ENCODE measurements at places on chromosomes 4 and X.

- peak; percentile 79 for DNase-seq
Observed at GRCh38 chr4:76758290-76758882, 139.6 kb downstream of the SOWAHB start.

GRCh38 chrX:94058728-94059382, 384.8 kb downstream of the FAM133A start:
- DNase-seq = no peak

DNA sequence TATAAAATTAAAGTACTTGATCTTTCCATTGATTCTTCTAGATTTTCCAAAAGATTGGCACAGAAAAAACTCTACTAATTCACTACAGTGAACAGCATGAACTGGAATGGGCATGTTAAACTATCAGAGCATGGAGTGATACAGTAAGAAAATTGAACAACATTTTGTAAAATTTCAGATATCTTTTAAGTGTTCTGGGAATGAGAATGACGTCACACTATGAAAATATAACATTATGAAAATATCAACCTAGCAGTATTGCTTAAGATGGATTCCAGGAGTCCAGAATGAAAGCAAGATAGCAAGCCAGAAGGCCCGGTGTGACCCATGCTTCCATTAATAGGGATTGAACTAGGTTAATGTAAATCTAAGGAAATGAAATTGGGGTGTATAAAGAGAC, 319.9 kb downstream of the GABRG1 start:
- DNase-seq = no peak

DNA sequence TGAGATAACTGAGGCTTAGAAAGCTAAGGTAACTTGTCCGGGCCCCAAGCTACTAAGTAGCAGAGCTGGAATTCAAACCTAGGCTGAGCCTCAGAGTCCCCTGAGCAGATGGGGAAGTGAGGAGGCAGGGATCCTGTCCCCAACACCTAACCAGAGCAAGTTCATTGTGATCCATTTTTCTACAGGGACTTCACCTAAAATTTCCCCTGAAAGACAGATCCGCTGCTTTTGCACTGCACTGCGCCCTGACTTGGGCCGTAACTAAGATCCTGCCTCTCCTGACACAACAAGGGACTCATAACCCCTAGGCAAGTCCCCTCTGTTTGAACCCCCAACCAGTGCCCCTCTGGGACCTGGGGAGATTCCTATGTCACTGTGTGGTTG, 25.6 kb upstream of the MTM1 start:
- DNase-seq = no peak

- no peak for DNase-seq
Observed at GRCh38 chr4:138972956-138973801, 42.4 kb upstream of the NOCT start.

- no peak for DNase-seq
Observed at GRCh38 chrX:83185887-83186286, 322.2 kb upstream of the POU3F4 start.

DNA sequence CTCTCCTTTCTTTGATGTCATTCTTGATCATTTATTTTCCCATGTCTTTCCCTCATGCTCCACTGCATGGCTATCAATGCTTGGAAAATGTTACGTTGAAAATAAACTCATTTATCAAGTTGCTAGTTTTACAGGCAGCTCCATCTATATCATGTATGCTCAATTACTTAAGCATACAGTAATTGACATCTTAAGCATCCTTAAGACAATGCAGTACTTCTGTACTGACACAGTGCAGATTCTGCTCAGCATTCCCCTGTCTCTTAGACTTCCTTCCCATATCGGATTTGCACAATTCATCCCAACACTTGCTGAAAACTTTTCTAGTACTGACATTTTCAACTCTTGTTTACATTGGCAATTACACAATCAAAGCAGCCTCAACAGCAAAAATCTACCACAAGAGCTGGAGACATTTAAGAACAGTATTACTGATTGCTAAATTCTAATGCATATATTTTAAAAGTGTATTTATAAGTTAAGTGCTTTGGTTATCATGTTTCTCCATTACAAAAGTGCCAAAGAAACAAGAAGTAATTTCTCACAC, 165.6 kb downstream of the ATP10D start:
- no peak for DNase-seq

DNA sequence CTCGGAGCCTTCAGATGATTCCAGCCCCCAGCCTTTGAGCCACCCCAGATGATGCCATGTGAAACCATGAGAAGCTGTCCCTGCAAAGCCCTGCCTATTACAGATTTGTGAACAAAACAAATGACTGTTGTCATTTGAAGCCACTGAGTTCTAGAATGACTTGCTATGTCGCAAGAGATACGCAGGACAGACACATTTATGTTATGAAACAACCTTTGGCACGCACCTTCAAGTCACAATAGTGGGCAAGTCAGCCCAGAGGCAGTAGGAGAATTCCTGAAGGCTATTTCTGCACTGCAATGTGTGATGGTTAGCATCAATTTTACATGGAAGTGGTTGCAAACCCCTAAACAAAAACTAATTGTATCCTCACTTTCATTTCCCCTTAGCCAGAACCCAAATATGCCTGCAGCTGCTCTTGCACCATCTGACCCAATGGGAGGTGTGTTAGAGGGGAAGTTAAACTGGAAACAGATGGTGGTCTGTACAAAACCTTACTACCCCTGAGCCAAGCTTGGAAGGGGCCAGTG, 174.4 kb upstream of the ATP6AP2 start:
- no peak for DNase-seq

DNA sequence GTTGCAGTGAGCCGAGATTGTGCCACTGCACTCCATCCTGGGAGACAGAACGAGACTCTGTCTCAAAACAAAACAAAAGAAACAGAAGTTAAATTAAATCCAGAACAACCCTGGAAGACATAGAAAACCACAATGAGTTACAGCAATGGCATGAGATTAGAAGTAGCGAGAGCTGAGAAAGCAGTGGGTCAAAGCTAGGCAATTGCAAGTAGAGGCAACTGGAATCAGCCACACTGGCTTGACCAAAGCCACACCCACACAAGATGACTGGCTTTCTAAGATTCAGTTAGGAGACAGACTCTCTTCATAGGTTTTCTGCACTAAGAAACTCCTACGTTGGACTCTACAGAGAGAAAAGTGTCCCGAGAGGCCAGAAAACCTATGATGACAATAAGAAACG, 443.0 kb downstream of the GPM6A start:
- DNase-seq = peak; percentile 11

DNA sequence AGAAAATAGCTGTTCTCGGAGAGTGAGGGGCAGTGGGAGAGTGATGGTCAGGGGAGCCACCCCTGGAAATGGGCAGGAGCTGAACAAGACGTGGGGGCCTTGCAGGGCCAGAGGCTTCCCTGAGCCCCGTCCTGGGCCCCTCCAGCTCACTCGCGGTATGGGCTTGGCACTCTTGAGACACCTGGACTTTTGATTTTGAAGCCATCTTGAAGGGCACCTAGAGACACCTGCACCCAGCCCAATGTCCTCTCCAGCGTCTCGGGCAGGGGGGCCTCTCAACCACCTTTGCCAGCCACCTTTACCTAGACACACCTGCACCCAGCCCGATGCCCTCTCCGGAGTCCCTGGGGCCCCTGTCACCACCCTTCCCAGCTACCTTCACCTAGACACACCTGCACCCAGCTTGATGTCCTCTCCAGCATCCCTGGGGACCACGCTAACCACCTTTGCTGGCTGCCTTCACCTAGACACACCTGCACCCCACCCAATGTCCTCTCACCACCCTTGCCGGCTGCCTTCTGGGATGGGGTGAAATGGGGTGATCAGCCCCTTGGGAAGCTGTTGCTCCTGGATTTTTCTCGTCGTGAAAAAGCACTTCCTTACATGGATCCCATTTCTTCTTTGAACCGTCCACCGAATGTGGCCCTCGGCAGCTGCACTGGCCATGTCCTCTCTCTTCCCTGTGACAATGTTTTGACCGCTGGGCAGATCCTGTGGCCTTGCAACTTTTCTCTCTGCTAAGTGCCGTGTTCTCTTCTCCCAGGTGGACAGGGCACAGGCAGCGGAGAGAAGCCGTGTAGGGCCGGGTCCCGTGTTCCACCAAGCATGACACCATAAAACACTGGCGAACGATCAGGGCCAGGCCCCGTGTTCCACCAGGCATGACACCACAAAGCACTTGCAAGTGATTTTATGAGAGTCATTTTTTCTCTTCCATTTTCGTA, 47.5 kb downstream of the CPZ start:
- DNase-seq = no peak

GRCh38 chr4:175146799-175147198, 228.6 kb downstream of the ADAM29 start:
- DNase-seq = no peak

DNA sequence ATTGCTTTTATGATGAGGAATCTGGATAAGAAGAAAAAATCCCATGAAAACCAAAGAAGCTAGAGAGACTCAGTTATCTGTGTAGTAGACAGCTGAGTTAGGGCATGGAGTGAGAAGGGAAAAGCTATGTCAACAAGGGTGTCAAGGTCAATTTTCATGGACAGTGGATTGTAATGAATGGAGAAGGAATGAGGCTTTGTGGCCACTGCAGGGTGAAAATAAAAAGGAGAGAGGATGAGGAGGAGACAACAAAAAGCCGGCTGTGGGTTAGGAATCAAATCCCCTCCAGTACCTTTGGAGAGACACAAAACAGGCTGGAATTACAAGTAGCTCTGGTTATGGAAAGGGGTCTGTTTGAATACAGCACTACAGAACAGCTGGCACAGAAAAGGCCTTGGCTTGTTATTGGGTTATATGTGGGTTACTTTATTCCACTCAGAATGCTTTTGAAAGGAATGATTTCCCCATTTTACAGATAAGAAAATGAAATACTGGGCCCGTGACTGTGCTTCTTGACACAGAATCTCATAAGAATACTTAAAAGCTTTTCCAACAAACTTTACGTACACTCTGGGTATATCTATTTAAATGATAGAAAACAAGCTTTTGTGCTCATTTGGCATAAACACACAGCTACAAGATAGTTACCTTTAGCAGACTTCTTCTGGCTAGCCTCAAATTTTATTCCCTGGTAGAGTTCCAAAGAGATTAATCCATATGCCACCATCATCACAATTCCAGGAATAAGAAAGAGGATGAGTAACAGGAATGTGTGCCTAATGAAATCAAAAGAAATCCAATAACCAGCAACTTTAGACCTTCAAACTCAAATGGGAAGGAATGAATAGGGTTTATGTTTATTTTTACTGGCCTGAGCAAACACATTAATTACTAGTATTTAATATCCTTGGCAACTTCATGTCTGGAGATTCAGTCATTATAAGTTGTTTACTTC, 7.5 kb downstream of the CCKAR start:
- DNase-seq = no peak

DNA sequence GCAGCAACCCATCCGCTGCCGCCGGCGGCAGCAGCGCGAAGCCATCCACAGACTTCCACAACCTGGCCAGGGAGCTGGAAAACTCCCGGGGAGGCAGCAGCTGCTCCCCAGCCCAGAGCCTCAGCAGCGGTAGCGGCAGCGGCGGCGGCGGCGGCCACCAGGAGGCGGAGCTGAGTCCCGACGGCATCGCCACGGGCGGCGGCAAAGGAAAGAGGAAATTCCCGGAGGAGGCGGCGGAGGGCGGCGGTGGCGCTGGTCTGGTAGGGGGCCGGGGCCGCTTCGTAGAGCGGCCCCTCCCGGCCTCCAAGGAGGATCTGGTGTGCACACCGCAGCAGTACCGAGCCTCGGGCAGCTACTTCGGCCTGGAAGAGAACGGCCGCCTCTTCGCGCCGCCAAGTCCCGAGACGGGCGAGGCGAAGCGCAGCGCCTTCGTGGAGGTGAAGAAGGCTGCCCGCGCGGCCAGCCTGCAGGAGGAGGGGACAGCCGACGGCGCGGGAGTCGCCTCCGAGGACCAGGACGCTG, 4.9 kb downstream of the PRDM8 start:
- peak; percentile 96 for DNase-seq

GRCh38 chr4:130029442-130029841, 933.5 kb downstream of the C4orf33 start:
- no peak for DNase-seq

DNA sequence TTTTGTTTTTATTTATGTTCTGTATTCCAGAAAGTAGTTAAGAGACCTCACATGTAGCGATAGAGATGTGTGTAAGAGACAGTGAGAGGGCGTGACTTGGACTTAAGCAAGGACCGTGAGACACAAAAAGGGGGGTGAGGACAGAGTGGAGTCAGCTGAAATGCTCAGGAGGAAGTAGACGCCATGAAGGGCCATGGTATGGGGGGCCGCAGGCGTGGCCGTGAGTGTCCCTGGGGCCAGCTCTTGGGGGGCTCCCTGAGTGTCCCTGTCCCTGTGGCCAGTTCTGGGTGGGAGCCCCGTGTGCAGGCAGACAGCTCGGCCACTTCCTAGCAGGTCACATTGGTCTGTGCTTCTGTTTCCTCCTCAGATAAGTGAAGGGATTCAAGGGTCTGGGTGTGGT, 23.0 kb upstream of the MSANTD1 start:
- DNase-seq = no peak

DNA sequence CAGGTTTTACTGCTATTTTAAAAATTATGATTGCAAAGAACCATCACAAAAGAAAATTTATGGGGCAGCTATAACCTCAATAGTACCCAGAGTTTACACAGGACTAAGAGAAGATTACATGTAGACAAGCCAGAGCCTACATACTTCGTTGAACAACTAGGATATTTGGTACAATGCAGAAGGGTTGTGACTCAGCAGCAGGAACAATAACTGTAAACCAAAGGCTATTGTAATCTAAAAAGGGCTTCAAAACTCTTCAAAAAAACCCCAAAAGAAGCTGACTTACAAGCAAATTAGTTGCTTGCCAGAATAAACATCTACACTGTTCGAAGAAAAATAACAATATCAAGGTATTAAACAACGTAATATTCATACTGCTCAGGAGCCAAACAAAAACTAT, 618.0 kb downstream of the STPG2 start:
- DNase-seq = no peak

- no peak for DNase-seq
Observed at GRCh38 chr4:142595222-142595871, 250.8 kb downstream of the INPP4B start.

- DNase-seq = no peak
Observed at GRCh38 chr4:83152746-83153145, 38.2 kb upstream of the PLAC8 start.

DNA sequence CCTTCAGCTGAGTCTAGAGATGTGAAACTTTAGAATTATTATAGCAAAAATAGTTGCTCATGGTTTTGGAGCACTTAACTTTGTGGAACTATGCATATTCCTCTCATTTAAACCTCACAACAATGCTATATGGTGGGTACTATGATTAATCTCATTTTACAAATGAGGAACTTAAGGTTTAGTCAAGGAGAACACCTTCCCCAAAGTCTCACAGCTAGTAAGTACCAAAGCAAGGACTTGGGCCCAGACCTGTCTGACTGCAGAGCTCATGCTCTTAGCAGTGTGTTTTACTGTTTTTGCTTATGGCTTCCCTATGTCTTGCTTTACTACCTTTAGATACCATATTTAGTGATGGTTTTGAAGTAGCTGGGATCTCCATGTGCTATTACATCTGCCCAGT, 5.1 kb downstream of the UBE2A start:
- DNase-seq = no peak

GRCh38 chrX:119410027-119410819, 11.1 kb downstream of the SLC25A43 start:
- DNase-seq = peak; percentile 75

GRCh38 chr4:99324979-99325378, 3.8 kb upstream of the ADH1B start:
- no peak for DNase-seq

GRCh38 chr4:14864365-14865030, 137.8 kb upstream of the CPEB2 start:
- no peak for DNase-seq
